EL (cell line): ENCODE measurements at places on chromosomes 4 and X.

DNA sequence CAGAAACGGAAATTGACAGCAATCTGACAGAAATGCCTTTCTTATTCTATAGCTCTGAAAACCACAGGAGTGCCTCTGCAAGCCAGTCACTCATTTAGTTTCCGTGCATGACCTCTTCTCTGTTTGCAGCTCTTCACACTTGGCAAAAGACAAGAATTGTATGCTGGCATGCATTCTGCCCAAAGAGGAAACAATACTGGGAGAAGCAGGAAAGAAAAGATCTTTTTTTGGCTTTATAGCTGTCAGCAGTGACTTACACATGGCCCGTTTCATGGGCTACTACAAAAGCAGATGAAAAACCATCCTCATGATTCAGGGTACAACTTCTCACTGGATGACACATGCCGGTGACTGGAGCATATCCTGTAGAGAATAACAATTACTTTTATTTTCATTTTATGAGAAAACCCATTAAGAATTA lies 249.4 kb downstream of the ADAMTS3 start:
- DNase-seq = peak; percentile 74

DNA sequence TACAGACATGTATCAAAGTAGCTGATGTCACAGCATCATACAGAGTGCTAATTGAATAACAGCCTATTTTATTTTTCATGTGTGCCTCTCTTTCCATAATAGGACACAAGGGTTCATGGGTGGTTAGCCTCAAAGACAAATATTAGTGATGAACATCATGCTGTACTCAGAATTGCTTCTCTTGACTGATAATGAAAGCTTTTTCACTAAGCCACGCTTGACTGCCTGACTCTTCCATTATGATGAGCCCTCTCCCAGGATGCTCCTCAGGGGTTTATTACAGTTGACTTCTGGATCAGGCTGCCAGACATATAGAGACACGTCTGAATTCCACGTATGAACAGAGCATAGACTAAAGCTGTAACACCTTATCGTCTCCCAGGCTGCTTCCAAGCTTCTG lies 2757.5 kb downstream of the PCDH7 start:
- DNase-seq = no peak

- DNase-seq = no peak
These were observed 64.0 kb downstream of the GPRASP3 start for GRCh38 chrX:102784550-102784949.

GRCh38 chr4:87114245-87115062 lies 106.0 kb downstream of the KLHL8 start:
- DNase-seq = no peak

GRCh38 chr4:181756451-181757095 lies 486.6 kb upstream of the TENM3 start:
- no peak for DNase-seq

- DNase-seq = no peak
These were observed 49.5 kb downstream of the GPM6A start for GRCh38 chr4:175762582-175762981.

GRCh38 chrX:108473979-108474378 lies 34.3 kb downstream of the COL4A5 start:
- no peak for DNase-seq

DNA sequence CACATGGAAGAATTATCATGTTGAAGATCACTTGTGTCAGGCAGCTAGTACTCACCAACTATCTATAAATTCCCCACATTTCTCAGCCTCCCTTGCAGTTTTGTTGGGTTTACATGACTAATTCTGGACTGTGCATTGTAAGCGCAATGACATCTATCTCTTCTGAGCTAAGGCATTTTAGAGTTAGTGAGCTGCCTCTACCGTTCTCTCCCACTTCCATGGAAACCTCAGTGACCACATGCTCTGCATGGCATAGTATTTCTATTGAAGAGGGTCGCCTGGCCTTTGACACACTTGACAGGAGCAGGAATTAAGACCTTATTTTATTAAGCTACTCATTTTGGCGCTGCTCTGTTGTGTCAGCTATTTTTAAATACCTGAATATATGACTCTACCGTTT lies 67.5 kb upstream of the NPY2R start:
- DNase-seq = no peak

GRCh38 chrX:154419189-154419588 lies 7.8 kb downstream of the TAFAZZIN start:
- no peak for DNase-seq

DNA sequence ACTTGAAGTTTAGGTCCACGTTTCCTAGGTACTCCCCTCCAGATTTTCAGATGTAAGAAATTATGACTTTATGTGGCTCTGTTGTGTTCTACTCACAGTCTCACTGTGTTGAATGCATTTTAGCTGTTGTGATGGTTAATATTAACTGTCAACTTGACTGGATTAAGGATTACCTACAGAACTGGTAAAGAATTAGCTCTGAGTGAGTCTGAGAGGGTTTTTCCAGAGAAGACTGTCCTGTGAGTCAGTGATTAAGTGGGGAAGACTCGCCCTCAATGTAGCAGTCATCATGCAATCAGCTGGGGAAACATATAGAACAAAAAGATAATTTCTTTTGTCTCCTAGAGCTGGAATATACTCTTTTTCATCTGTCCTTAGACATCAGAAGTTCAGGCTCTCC lies 493.4 kb downstream of the ACTRT1 start:
- no peak for DNase-seq

DNA sequence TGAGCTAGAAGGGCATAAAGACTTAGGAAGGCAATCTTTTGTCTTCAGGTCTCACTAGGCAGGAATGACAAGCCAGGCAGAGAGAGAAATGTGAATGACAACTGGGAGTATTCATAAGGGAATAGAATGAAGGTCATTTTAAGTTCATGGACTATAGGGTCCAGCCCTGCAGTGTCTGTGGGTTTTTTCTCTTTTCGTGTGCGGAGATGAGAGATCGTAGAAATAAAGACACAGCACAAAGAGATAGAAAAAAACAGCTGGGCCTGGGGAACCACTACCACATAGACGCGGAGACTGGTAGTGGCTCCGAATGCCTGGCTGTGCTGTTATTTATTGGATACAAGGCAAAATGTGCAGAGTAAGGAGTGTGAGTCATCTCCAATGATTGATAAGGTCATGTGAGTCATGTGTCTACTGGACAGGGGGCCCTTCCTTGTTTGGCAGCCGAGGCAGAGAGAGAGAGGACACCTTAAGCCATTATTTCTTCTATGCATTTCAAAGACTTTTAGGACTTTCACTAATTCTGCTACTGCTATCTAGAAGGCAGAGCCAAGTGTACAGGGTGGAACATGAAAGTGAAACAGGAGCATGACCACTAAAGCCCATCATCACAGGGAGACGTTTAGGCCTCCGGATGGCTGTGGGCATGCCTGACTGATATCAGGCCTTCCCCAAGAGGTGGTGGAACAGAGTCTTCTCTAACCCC lies 921.8 kb upstream of the PCDH10 start:
- no peak for DNase-seq

GRCh38 chr4:164081801-164082200 lies 587.3 kb downstream of the TMA16 start:
- DNase-seq = no peak

DNA sequence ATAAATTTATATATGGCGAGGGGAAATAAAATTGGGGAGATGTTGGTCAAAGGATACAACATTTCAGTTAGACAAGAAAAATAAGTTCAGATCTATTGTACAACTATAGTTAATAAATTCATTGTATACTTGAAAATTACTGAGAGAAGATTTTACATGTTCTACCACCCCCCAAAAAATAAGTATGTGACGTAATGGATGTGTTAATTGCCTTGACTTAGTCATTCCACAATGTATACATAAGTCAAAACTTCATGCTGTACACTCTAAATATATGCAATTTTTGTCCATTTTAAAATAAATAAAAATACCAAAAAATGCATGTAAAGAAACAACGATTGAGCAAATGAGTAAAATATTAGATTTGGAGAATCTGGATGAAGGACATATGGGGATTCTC lies 1.8 kb downstream of the USP11 start:
- no peak for DNase-seq

DNA sequence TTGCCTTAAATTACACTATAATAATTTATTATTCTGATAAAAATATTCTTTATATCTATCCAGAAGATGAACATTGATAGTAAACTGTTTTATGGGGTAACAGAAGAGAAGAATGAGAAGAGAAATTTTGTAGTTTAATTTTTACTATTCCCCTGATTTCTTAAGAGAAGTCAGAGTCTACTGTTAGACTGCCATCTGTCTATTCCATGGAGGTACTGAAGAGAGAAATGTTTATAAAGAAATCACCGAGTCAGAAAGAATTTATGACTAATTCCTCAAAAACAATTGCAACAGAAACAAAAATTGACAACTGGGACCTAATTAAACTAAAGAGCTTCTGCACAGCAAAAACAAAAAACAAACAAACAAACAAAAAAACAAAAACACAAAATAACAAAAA lies 149.9 kb downstream of the FGF16 start:
- DNase-seq = peak; percentile 39

DNA sequence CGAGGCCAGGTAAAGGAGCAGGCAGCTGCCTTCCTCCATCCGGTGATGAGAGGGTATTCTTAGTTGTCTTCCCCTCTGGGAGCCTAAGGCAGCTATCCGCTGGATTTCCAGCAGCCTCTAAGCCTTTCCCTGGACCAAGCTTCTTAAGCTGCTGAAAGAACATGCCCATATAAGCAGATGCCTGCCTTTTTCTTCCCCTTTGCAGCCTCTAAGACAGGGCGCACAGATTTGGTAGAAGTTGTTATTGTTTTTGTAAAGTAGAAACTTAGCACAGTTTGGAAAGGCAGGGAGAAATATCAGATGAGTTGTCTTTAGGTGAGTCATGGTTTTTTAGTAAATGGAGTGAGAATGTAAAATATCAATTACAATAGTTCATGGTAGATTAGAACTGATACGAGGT lies 210.8 kb downstream of the ARHGAP10 start:
- DNase-seq = no peak

- no peak for DNase-seq
These were observed 194.0 kb downstream of the COX18 start for GRCh38 chr4:72875545-72875944.

- no peak for DNase-seq
These were observed 480.2 kb upstream of the PRKX start for GRCh38 chrX:4193500-4194155.

DNA sequence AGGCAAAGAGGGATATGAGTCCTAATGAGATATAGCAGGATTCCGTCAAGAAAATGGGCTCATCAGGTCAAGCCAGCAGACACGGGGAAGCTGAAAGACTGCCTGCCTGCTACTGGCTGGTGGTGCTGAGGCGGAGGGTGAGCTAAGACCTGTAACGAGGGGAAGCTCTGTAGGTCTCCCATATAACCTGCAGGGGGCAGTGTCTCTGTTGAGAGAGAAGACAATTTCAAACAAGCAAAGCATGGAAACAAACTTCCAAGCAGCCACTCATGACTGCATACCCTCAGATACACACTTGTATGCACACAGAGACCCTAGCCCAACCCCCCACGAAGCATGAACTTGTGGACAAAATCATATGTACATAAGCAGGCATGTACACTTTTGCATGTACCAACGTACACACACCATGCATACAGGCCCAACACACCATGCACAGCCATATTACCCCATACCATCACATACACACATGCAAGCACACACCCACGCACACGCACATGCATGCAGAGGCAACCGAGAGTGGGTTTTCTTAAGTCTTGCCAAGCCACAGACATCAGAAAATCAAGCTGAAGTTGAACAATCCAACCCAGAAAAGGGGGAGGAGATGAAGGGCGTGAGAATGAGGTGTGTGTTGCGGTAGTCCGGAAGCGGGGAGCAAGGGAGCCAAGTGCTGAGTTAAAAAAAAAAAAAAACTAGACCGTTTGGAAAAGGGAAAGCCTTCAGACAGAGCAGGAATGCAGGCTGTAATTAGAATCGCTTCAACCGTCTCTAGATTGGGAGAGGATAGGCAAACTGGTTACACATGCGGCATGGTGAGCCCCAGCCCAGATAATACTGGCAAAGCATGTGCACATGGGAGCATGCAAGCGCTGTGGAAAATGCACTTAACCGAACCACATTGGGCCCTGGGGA lies 71.0 kb downstream of the PJA1 start:
- DNase-seq = peak; percentile 45

- DNase-seq = no peak
These were observed 112.2 kb upstream of the MAP3K15 start for GRCh38 chrX:19627533-19627932.

DNA sequence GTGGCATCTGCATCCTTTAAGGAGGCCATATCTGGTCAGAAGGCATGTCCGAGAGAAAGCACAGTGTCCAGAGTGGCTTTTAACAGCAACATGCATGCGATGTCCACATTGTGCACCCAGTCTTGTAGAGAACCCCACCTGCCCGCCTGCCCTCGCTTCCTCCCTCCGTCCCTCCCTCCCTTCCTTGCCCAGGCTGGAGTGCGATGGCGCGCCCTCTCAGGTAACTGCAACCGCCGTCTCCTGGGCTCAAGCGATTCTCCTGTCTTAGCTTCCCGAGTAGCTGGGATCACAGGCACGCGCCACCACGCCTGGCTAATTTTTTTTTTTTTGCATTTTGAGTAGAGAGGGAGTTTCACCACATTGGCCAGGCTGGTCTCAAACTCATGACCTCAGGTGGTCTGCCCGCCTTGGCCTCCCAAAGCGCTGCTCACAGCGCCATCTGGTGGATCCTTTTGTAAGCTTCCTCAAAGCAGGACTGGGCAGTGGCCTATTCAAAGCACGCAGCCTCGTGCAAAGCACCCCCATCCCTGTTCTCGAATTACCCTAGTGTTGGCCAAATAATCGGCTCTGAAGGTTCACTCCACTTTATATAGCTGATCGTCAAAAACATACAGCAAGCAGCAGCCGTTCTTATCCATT lies 15.0 kb downstream of the BRCC3 start:
- peak; percentile 31 for DNase-seq

DNA sequence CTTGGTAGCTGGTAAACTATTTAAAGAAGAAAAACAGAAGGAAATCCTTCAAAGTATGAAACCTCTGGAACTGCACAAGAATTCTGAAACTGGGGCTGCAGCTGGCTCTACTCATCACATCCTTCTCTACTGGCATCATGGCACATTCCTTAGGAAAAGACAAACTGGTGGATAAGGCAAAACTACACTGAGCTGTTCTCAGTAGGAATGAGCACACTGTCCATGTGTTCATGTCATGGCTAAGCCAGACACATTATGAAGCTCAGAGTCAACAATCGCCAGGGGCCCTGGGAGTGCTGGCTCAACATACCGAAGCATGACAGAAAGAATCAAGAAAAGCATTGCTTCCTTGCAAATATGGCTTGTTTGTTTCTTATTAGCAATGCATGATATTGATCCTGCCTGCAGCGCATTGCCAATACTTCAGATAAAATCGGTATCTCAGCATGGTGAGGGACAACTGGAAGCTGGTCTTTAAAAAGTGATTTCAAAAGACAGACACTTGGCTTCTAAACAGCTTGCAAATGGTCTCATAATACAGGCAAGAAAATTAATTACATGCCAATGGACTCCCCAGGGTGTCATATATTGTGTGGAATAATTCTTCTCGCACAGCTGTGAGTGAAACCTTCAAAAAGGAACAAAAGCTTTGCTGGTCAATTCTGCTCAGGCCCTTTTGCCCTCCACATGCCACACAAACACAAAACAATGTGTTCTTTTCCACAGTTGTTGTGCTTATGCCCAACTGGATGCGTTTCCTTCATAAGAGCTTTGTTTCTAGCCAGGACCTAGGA lies 300.2 kb upstream of the VCX start:
- no peak for DNase-seq
